ENCODE measurements at places on chromosomes 11 and 22.

DNA sequence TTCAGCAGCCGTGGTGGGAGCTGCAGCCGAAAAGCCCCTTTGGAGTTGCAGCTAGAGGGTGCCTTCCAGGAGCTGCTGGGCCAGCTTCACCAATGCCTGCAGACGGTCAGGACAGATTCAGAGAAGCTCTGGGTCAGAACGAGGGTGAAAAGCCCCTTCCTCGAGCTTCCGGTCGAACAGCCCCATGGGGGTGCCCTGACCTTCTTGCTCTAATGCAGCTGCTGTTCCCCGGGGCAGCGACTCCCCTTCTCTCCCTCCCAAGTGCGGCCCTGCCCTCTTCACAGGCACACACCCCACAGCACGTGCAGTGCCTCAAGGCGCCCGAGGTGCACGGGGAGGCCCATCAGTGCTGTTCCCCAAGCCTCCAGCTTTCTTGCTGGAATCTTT is 9.6 kb upstream of the IFITM3 start:
- no peak for DNase-seq

DNA sequence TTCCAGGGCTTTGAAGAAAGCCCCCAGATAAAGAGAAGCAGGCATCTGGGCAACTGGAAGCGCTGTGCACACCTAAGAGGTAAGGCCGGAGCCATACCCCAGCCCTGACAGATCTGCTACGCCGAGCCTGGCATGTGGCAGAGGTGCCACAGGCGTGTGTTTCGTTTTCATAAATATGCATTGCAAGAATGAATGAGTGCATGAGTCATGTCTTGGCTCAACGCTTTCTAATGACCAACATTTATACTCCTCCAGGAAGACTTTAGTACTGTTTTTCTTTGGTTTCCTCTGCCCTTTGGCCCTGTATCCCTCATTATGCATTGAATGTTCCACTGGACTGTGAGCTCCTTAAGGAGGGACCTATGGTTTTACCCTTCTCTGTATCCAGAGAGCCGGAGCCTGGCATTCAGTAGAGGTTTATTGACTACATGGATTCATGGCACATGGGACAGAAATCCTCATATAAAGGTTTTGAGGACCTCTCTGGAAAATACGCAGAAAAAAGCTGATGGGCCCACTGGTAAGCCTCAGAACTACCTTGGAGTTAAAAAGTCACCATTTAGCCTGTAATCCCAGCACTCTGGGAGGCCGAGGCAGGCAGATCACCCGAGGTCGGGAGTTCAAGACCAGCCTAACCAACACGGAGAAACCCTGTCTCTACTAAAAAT is 38.9 kb upstream of the CSNK2A3 start:
- DNase-seq, result no peak

GRCh38 chr11:72687326-72687725 is 13.1 kb upstream of the PDE2A start:
- no peak for DNase-seq

DNA sequence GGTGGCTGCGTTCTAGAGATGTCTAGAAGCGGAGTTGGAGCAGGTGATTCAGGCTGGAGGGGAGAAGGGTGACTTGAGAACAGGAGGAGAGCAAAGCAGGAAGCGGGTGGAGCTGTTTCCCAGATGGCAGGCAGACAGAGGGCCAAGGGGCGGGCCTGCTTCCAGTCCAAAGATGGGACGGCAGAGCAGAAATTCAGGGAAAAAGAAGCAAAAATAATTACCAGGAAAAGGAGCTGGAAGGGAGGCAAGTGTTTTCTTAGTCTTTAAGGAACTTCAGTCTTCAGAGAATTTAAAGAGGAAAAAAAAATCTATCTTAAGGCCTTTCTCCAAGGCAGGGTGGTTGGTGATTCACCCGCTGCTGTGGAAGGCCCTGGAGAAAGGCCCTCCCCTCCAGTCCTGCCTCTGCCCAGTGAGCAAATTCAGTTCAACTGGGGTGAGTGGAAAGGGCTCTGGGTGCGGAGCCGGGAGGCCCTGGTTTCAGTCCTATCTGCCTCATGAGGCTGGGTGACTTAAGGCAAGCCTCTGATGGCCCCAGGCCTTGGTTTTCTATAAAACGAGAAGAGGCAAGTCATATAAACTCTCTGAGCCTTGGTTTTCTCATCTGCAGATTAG is 4.5 kb upstream of the CREB3L1 start:
- no peak for DNase-seq

- no peak for DNase-seq
Measured at GRCh38 chr11:21948876-21949275, 244.0 kb upstream of the ANO5 start.

GRCh38 chr22:45918459-45919370 is 58.2 kb downstream of the WNT7B start:
- DNase-seq, result no peak

Data from CD4-positive, alpha-beta T cell treated with Interleukin-6 for 4 hours (primary cell).